Stimulated activated CD8-positive, alpha-beta memory T cell treated with anti-CD3 and anti-CD28 coated beads, Interleukin-2, amount 100 ng/mL, for 1 hour (primary cell): ENCODE measurements at places on chromosomes 1 and 21.

- DNase-seq, result no peak
Observed at GRCh38 chr1:107141491-107142126, 770 bp downstream of the NTNG1 start.

GRCh38 chr1:207948536-207949250, 37.8 kb upstream of the CD34 start:
- no peak for DNase-seq

DNA sequence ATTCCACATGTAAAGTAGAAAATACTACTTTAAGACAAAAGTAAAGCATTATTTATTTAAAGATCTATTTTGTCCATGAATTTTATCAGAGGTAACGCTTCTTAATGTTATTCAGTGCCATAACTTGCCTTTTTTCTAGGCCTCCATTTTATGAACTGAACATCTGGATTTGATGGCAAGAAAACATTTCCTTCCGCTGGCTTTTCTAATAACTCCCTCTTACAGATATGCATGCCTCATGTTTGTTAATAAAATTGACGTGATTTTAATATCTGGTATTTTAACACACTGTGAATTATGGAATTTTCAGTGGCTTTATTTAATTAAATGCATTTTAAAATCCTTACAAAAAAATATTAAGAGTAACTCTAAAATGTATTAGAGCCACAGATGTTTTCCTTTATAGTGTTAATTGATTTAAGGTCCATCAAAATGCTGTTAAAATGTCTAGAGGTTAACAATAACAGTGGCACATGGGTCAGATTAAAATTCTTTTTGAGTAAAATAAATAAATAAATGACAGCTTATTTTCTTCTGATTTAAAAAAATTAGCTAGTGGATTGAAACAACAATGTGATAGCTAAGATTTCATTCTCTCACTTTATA, 15.1 kb downstream of the PTPRC start:
- DNase-seq, result no peak

- no peak for DNase-seq
Observed at GRCh38 chr1:151574575-151575529, 34.7 kb downstream of the TUFT1 start.

- no peak for DNase-seq
Observed at GRCh38 chr1:4973341-4973740, 318.9 kb downstream of the AJAP1 start.

DNA sequence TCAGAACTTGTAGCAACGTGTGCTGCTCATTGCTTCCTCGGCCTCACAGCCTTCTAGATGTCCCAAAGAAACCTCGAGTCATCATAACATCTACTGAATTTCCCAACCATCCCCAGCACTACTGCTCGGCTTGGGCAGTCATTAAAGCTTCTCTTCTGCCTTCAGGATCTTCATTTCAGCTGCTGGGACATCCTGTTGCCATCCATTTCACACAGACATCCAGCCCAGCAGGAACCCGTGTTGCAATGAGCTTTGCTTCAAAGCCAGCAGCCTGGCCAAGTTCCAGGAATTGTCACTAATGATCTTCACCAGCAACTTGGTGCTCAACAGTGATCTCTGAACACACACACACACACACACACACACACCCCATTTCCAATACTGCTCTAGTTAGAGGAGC, 18.5 kb downstream of the WLS start:
- no peak for DNase-seq

GRCh38 chr1:168187177-168187576, 8.4 kb downstream of the TIPRL start:
- no peak for DNase-seq

GRCh38 chr1:233240829-233241682, 54.5 kb downstream of the PCNX2 start:
- no peak for DNase-seq

DNA sequence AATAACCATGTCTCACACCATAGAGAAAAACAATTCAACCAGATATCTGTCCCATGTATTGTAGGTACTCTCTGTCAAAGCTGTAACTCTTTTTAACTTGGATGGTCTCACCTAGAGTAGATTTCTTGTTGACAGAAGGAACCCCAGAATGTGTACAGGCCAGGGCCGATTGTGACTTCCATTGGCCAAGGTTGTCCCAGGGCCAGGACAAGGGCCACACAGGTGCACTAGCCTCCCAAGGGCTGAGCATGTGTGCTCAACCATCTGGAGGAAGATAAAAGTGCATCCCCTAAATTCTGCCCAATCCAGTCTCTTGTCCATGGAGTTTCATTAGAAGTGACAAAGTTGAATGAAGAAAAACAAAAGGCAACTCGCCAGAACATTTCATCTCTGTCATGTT, 51.8 kb downstream of the SETD4 start:
- DNase-seq, result no peak

DNA sequence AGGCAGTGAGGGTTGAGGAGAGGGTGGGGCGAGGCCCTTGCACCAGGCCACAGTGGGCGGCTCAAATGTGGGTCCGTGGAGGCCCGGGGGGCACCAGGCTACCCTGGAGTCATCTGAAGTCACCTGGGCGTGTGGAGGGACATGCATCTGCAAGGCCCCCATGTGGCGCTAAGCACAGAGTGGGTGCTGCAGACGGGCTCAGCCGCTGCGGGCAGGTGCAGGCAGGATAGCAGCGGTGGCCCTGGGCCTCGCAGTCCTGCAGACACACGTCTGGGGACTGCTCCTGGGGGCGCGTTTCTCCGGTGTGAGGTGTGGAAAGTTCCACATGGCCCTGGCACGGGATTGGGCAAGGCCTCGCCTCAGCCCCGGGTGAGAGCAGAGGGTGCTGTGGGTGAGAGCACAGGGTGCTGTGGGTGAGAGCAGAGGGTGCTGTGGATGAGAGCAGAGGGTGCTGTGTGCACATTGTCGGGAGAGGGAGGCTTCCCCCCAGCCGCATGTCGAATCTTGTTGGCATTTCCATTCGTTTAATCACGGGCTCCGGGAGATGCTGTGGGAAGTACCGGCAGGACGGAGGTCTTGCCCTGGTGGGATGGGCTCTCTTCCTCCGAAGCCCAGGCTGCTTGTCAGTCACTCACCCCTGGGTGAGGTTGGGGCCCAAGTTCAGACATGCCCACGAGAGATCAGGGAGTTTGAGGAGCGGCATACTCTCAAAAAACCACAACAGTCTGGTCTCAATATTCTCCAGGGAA, 46.5 kb downstream of the TP73 start:
- no peak for DNase-seq

- no peak for DNase-seq
Observed at GRCh38 chr1:244662599-244662998, 9.7 kb downstream of the DESI2 start.

GRCh38 chr1:55774446-55774845, 559.3 kb upstream of the USP24 start:
- DNase-seq, result no peak

DNA sequence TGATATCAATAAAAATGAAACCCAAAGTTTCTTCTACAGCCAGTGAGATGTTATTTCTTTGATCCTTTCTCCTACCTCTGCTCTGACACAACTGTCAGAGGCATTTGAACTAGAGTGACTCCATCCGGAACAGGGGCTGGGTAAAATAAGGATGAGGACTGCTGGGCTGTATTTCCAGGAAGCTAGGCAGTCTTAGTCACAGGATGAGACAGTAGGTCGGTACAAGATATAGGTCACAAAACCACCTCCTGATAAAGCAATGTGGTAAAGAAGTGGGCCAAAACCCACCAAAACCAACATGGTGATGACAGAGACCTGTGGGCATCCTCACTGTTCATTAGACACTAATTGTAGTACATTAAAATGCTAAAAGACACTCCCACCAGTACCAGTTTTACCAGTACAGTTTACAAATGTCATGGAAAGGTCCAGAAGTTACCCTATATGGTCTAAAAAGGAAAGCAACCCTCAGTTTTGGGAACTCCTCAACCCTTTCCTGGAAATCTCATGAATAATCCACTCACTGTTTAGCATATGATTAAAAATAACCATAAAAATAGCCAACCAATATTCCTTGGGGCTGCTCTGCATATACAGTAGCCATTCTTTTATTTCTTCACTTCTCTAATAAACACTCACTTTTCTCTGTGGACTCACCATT, 96.7 kb downstream of the GABPA start:
- DNase-seq, result no peak

DNA sequence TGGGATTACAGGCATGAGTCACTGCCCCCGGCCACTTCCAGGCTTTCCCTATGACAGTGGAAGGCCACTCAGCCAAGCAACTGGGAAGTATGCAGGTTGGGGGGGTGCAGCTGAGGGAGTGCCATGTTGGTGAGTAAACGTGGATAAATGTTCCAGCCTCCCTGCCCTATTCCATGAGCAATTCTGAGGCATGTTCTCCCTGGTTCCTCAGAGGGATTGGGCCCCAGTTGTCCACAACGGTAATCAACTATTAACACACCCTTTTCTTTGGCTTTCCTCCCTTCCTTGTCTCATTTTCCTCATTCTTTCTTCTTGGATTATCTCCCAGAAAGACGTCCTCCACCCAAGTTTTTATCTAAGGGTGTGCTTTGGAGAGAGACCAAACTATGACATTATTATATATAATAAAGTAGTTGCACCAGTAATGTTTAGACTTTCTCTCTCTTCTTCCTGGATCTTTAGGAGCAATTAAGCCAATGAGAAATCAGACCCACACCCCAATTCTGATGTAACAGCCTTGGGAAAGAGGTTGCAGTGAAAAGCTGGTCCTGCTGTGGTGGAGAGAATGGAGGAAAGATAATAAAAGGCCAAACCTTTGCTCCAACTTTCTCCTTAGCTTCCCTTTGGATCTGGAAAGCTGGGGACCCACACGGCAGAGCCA, 6.8 kb upstream of the SLAMF9 start:
- DNase-seq, result no peak

DNA sequence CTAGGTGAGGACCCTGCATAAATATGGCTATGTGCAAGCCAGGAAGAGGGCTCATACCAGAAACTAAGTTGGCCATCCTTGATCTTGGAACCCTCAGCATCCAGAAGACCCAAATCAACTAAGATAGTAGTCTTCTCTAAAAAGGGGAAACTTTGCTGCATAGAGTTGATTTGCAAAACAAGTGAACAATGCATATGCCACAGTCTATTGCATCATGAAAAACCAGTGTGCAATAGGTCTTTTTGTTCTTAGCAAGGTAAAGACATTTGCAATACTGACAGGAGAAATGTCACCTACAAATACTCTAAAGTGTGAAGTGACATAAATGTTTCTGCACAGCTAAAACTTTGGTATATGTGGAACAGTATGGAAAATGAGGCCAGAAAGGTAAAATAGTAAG, 2.0 kb upstream of the IFI16 start:
- no peak for DNase-seq

GRCh38 chr1:81619156-81619555, 181.6 kb upstream of the ADGRL2 start:
- no peak for DNase-seq

DNA sequence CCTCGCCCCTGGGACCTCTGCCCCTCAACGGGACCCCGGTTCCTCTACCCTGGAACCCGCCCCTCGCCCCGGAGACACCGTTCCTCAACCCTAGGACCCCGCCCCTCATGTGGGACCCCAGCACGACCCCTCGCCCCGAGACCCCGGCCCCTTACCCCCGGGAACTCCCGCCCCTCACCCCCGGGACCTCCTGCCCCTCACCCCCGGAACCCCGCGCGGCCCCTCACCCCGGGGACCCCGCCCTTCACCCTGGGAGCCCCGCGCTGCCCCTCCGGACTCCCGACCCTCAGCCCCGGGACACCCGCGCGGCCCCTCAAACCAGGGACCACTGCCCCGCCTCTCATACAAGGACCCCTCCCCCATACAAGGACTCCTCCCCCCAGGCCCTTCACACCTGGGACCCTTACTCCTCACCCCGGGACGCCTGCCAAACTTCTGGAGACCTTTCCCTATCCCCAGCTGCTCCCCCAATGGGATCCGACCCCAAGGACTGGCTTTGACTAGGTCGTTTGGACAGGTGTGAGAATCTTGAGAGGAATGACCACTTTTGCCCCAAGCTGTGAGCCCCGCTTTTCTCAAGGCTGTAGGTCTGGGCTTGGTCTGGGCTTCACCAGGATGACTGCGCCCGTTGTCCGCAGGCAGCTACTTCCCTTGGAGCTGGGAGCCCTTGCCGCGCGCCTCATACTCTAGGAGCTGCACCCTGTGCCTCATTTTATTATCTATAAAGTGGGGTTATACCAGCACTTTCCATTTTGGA, 843 bp downstream of the DIP2A start:
- no peak for DNase-seq

- DNase-seq, result no peak
Observed at GRCh38 chr1:230812568-230812967, 55.8 kb downstream of the C1orf198 start.

DNA sequence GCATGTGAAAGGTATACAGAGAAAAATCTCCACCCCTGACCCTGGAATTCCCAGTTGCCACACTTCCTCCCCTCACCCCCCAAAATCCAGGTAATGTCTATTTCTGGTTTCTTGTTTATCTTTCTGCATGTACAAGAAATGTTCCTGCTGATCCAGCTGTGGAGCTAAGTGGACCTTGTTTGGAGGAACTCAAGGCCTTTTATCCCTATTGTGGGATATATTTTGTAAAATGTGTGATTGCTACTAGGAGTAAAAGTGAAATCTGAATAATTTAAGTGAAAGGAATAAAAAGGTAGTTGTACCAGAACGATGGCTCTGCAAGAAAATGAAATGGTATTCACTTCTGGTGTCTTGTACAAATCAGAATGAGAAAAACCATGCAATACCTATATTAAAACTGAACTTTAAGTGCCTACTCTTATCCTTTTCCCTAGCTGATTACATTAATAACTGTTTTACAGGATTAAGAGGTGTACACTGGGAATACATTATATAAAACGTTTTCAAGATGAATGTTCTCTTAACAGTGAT, 3.0 kb downstream of the SPEN start:
- DNase-seq, result no peak

- no peak for DNase-seq
Observed at GRCh38 chr1:53408755-53409129, 50.5 kb upstream of the DMRTB1 start.

DNA sequence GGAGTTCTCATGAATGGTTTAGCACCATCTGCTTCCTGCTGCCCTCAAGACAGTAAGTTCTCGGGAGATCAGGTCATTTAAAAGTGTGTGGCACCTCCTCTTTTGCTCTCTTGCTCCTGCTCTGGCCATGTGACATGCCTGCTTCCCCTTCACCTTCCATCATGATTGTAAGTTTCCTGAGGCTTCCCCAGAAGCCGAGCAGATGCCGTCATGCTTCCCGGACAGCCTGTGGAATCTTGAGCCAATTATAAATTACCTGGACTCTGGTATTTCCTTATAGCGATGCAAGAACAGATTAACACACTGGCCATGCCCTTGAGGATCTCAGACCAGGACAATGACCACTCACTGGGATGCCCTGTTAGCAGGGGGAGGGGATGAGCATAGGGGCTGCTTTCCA, 212.3 kb downstream of the MATN1 start:
- DNase-seq, result no peak
